ENCODE measurements at places on chromosomes 1 and 21.

- DNase-seq = no peak
Measured at GRCh38 chr1:63951059-63951946, 177.5 kb downstream of the ROR1 start.

DNA sequence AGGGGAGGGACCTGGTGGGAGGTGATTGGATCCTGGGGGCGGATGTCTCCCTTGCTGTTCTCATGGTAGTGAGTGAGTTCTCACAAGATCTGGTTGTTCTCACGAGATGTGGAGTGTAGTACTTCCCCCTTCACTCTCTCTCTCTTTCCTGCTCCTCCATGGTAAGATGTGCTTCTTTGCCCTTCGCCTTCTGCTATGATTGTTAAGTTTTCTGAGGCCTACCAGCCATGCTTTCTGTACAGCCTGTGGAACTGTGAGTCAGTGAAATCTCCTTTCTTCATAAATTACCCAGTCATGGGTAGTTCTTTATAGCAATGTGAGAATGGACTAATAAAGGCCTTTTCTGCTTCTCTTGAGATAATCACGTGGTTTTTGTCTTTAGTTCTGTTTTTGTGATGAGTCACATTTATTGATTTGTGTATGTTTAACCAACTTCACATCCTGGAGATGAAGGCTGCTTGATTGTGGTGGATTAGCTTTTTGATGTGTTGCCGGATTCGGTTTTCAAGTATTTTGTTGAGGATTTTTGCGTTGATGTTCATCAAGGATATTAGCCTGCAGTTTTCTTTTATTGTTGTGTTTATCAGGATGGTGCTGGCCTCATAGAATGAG lies 45.5 kb downstream of the RABGAP1L start:
- no peak for DNase-seq

DNA sequence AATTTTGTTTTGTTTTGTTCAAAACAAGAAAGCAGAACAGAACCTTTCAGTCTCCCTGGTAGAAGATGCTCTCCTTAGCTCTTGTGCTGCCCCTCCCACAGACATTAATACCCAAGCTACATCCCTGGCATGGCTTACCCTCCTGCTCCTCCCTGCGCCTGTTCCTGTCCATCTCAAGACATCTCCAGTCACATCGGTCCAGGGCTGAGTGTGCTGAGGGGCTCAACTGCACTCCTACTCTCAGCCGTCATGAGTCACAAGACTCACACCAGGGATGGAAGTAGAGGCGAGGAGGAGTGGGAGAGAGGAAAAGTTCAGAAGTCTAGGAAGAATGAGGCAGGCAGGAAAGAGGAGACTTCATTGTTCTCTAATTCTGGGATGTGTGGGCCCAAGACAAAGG lies 9.2 kb upstream of the TACSTD2 start:
- no peak for DNase-seq

GRCh38 chr1:10833630-10834557 lies 37.4 kb upstream of the CASZ1 start:
- no peak for DNase-seq

- DNase-seq = no peak
Measured at GRCh38 chr1:45833361-45833760, 29.9 kb downstream of the MAST2 start.

DNA sequence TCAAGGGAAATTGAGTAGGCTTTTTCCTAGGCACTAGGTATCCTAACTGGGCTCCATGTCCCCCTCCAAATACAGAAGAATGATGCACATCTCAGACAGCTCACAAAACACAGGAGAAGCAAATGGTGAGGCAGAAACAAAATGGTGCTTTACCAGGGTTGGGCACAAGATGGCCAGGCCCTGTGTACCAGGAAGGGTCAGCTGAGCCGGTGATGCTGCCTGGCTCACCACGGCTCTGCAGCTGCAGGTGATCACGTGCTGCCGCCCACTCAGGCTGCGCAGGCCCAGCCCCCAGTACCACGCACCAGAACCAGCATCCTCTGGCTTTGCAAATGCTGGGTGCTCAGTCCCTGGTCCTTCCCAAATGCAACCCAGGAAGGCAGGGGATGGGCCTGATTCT lies 993 bp upstream of the DSCAM start:
- DNase-seq = no peak

DNA sequence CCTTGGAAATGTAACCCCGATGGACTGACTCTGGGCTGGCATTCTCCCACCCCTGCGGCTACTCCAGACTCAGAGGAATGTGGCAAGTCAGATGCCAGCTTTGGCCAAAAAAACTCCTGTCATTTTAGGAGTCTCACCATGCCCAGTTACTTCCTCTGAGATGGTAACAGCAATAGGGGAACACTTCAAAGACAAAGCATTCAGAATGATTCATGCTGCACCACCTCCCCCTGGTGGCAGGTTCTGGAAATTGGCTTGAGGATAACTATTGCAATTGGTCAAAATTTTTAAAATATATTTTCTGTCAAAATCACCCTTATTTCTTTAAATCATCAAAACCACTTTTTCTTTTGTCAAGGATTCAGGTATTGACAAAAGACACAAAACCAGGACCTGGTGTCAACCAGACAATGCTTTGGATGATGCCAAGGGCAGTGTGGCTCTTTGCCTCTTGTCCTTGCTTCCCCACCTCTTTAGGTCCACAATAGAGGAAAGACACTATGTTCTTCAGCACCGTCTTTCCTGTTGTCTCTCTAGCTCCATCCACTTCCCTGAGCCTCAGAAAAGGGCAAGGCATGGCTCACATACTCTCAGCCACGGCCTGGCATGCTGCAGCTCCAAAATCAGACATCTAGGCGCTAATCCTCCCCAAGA lies 9.9 kb upstream of the CDCA8 start:
- peak; percentile 45 for DNase-seq

DNA sequence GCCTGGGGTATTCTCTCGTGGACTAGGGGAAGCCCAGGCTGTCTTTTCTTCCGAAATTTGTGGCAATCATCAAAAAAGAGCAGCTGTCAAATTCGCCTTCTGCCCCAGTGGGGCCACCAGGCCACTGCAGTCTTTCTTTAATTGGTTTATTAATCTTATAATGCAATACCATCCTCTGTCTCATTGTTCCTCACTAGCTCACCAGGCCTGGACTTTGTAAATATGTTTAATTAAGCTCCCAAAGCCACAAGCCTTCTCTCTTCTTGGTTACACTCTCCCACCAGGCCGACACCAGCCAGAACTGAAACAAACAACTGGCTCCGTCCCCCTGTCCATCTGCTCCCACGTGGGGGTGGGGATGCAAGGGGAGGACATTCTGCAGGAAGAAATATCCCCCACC lies 22.0 kb upstream of the CAMK1G start:
- no peak for DNase-seq

GRCh38 chr1:224739997-224740684 lies 124.0 kb downstream of the CNIH3 start:
- no peak for DNase-seq

DNA sequence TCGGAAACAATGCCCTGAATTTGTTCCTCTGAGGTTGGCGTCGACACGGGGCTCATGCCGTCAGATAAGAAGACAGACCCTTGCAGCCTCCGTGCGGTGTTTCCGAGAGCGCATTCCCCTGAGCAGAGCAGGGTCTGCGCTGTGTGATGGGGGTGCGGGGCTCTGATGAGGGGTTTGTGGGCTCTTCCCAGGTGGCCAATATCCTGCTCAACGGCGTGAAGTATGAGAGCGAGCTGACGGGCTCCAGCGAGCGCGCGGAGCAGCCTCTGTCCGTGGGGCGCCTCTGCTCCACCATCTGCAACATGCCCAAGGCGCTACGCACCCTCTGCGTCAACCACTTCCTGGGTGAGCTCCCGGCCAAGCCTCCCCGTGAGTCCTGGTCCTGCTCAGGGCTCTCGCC lies 17.3 kb downstream of the SLC45A1 start:
- DNase-seq = no peak

- no peak for DNase-seq
Measured at GRCh38 chr1:183891158-183891856, 86.4 kb downstream of the RGL1 start.

- no peak for DNase-seq
Measured at GRCh38 chr1:214549604-214550003, 1.8 kb downstream of the PTPN14 start.

DNA sequence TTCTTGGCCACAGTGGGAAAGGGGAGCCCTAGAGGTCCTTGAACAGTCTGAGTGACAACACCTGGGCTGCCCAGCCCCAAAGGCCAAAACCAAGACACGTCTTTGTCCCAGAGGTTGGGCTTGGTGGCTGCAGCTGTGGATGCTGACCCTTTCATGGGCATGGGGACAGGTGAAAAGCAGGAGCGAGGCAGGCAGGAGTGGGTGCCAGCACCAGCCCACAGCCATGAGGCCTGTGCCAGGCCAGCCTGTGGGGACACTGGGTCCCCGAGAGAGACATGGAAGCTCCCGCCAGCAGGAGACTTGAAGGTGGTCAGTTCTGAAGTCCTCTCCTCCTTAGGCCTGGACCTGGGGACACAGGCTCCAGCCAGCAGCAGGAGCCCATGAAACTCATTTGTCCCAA lies 98.6 kb downstream of the KCNJ15 start:
- DNase-seq = no peak

GRCh38 chr1:246002725-246003441 lies 504.2 kb downstream of the SMYD3 start:
- DNase-seq = peak; percentile 26

GRCh38 chr1:111620441-111620971 lies 917 bp downstream of the RAP1A start:
- DNase-seq = no peak

GRCh38 chr1:171985639-171986038 lies 144.3 kb downstream of the DNM3 start:
- DNase-seq = peak; percentile 36

GRCh38 chr1:179184403-179184802 lies 45.1 kb downstream of the ABL2 start:
- no peak for DNase-seq

GRCh38 chr1:147897029-147897752 lies 5.4 kb upstream of the GJA8 start:
- DNase-seq = no peak

DNA sequence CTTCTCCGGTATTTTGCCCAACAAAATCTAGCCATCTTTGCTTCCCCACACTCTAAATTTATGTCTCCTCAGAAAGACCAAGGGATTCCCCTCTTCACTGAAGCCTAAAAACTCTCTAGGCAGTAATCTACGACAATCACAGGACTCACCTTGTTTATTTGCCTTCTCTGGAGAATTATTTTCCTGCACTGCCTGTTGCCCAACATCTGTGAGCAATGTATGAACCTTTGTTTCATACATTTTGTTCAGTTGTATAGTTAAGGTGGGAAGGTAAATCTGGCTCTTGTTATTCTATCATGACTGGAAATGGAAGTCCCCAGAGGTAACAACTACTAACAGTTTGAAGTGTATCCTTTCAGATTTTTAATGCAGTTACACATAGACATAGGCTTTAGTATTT lies 2.2 kb downstream of the COPA start:
- DNase-seq = no peak

- no peak for DNase-seq
Measured at GRCh38 chr1:7539769-7540175, 231.3 kb upstream of the VAMP3 start.

DNA sequence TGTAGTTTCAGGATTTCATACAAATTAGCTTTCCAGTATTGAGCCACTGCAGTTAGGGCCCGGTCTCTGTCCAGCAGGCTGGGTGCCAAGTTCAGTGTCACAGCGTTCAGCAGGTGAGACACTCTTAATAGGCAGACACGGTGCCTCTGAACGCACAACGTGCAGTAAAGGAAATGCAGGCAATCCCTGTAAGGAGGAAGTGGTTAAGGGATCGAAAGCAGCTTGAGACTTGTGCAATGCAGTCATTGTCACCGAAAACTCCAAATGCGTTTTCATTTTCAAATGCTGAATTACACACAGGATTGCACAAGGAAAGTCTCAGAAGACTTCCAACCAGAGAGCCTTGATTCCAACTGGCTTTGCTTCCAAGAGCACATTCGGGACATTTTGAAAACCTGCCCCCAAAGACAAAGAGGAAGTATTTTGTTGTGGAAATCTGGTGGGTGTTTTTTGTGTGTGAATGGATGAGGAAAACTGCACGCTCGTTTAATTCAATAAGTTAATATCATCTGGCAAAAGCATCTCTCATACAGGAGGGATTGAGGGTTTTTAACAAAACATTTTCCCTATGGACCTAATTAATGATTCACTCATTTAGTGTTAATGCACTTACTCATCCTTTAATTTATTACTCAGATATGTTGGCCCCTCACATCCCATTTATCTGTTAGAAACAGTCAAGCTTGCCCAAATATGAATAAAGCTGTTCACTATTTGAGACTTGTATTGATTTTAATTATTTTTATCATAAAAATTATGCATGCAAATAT lies 61.6 kb downstream of the PTGS2 start:
- DNase-seq = no peak

- no peak for DNase-seq
Measured at GRCh38 chr1:109331113-109331512, 24.3 kb upstream of the MYBPHL start.

DNA sequence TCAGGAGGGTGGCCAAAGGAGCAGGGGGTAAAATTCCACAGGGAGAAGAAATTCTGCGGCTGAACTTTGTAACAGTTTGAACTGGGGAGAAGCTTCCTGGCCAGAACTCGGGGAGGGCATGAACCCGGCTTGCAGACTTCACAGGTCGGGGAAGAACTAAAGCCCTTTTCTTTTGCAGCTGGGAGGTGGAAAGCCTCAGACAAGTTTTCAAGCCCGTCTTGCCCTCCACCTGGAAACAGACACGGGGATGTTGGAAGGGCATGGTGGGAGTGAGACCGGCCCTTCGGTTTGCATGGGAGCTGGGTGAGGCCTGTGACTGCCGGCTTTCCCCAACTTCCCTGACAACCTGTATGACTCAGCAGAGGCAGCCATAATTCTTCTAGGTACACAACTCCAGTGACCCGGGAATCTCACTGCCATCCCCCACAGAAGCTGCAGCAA lies 11.3 kb downstream of the THEM4 start:
- no peak for DNase-seq

DNA sequence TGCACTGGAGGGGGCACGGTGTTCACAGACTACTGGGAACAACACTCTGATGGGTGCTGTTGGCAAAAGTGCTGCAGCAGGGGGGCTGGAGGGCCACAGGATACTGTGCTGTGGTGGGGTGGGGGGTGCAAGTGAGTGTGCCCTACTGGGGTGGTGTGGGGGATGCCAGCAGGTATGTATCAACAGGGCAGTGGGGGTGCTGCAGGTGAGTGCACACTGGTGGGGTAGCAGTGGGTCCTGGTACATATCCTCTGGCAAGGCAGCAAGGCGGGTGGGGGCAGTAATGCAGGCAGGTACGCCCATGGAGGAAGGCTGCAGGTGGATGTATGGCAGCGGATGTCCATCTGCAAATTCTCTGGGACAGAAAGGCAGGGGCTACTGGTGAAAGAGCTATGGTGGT lies 48.8 kb upstream of the CD53 start:
- DNase-seq = no peak

All from substantia nigra (tissue), 51 donors.